ENCODE measurements at places on chromosomes 16 and 17.

GRCh38 chr17:64110379-64111152 lies 19.4 kb downstream of the ERN1 start:
- no peak for DNase-seq

DNA sequence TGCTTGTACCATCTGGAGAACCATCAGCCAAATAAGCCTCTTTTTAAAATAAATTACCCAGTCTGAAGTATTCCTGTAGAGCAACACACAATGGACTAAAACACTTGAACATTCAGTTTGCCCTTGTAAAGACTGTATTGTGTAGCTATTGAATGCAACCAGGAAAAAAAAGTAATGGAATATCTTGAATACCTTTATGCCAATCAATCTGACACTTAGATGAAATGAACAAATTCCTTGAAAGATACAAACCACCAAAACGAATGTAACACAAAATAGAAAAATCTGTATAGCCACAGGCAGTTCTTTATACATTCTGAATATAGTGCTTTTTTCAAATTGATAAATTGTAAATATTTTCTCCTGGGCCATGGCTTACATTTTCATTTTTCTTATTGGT lies 63.3 kb upstream of the KCNJ16 start:
- no peak for DNase-seq

GRCh38 chr16:87499189-87499486 lies 6.3 kb upstream of the ZCCHC14 start:
- DNase-seq: peak; percentile 56

DNA sequence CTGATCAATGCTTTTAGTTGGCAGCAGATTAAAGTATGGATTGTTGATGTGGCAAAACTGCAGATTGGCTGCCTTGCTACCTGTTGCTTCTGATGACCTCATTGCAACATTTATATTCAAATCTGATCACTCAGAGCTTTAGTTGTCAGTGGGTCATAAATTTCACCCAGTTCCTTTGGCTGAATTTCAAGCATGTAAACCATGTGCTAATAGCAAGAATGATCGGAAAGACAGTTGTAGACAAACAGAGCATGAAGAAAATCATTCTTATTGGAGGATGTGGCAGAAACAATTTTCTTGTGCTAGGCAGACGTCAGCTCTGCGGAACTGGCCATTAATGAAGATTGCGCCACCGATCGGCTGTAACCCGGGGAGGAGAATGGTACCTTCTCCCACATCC lies 346.6 kb upstream of the EEF2KMT start:
- DNase-seq: no peak

DNA sequence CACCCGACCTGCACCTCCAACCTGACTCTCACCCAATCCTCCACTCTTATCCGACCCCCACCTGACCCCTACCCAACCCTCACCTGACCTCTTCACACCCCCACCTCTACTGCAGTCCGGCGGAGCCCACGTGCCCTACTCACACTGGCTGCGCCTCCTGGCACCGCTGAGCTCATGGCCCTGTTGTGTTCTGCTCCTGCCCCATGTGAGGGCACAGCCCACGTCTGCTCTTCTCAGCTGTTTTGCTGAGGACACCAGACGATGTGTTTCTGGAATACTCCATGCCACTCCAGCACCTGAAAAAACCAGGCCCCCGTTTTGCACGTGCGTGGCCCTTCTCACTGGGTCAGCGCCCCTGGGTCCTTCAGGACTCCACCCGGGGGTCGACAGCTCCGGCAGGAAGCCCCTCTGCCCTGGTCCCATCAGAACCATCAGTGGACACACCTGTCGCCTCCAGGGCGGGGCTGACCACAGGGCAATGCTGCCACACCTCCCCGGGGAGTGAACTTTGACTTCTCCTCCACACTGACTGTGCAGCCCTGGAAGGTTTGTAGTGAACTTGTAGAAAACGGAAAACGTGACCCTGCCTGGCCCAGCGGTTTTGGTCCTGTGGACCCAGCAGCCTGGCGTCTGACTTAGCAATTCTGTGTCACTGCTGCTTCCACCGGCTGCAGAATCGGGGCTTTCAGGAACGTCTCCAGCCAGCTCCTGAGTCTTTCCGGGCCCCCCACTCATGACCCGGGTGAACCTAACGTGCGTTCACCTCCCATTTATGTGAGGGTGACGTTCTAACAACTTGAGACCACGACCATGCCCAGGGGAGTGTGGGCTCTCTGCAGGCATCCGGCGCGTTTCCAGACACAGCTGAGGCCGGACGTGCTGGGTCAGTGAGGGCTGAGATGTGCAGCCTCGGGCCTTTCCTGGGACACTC lies 5.7 kb upstream of the RAB40B start:
- DNase-seq: no peak

DNA sequence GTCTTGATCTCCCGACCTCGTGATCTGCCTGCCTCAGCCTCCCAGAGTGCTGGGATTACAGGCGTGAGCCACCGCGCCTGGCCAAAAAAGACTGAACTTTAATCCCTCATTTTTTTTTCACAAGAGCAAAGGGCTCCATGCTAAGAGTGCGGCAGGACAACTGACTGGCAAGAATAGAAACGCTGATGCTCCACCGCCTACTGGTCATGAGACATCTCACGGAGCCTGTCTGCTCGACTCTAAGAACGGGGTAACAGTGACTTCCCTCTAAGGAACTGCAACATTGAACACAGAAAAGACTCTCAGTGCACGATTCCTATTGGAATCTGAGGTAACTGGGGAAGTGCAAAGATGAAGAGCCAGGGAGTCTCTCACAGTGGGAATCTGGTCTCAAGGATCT lies 23.9 kb downstream of the HIGD1B start:
- DNase-seq: no peak

GRCh38 chr17:43326490-43327275 lies 72.1 kb upstream of the ARL4D start:
- no peak for DNase-seq

- DNase-seq: no peak
Measured at GRCh38 chr17:57544401-57544800, 200.7 kb downstream of the CCDC182 start.

DNA sequence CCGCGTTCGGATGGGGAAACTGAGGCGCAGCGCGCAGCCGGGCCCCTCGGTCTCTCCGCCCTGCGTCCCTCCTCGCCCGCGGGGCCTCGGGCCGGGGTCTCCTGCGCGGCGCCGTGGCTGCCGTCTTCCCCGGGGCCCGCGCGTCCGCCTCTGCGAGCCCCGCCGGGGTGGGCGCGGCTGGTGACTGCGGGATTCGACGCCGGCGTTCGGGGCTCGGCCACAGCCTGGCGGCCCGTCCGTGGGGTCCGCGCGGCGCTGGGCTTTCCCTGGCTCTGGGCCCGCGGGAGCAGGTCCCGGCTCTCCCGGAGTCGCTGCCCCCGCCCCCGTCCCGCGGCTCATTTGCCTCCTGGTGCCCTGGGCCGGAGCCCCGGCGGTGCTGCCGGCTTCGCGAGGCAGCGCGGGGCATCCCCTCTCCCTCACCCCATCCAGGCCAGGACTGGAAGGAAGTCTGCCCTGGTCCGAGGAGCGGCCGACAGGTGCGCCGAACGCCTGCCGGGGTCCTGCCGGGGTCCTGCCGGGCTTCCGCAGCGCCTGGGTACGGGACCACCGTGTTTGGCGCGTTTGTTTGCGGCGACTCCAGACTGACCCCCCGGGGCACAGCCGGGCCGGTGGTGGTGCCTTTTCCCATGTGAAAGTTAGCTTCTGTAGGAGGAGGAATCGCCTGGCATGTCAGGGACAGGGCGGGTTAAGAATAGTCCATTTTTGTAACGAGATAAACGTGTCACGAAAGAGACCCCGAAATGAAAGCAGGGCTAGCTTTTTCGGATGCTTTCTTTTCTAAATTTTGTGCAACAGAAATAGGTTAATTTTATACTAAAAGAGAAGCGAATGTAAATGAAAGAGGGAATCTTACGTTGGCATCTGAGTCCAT lies 671 bp downstream of the CHMP6 start:
- DNase-seq: no peak

DNA sequence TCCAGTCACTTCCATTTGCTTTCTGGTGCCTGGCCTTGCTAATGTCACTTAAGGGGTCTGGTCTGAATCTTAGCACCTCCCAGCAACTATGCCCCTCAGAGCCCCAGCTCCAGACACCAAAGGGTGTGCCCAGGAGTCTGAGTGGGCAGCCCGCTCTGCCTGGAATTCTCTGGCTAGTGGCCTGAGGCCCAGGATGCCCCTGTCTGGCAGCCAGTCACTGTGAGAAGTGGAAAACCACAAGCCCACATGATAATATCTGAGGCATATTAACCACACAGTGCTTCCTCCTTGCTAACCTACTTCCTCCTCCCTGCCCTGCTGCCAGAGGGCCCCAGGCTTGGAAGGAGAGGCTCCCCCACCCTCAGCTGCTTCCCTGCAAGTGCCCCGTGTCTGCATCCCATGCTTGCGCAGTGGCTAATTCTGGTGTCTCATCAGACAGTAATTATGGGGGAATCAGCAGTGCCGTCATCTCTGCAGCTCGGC lies 14.0 kb downstream of the SRCIN1 start:
- no peak for DNase-seq
